Colonic mucosa (tissue), 4 donors: ENCODE measurements at places on chromosomes 11 and 22.

- no peak for DNase-seq
These were observed 2.4 kb upstream of the LGALS12 start for GRCh38 chr11:63503492-63503891.

DNA sequence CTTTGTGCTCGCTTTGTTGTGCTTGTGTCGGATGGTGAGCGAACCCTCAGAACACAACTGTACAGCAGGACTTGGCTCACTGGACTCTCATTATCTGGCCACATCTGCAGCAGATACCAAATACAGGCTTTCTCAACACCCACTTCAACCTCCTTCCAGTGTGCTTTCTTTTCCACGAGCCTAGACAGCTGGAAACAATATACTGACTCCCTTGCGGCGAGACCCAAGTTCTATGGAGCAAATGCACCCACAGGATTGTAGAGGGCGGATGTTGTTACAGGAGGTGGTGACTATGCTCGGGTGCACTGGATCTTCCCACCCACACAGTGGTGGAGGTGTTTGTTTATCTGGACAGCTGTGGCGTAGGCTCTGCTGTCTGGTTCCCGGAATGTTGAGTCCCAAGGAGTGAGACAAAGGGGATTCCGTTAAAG is 204.3 kb downstream of the TENM4 start:
- no peak for DNase-seq

DNA sequence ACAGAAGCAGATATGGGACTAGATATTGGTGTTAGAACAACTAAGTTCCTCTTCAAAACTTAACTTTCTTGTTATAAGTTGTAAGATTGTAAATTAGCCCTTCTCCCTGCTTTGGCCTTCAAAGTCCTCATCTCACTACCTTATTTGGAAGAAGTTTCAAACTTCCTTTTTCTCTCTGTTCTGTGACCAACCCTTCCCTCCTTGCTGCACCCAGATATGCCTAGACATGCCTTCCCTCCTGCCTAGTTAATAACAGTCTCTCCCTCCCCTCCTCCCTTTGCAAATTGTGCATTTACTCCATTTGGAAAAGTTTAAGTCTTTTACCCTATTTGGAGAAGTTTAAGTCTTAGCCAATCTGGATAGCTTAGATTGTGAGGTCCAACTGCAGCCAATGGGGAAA is 4.9 kb downstream of the OR52K2 start:
- DNase-seq = no peak

GRCh38 chr11:128515826-128516778 is 71.3 kb downstream of the ETS1 start:
- no peak for DNase-seq

DNA sequence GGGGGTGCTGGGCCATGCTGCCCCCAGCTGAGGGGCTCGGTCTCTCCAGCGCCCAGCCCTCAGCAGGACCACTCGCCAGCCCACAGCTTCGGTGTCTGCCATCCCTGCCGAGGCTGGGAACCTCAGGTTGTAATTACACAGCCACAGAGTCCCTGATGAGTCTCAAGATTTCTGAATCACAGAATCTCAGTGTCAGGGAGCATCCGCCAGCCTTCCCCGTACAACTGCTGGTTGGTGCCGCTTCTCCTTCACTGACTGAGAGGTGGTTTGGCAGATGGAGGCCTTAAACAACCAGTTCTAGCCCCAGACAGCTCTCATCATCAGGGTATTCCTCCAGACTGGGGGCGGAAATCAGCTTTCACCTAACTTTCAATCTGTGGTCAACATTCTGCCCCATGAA is 13.7 kb downstream of the PHF21B start:
- no peak for DNase-seq

DNA sequence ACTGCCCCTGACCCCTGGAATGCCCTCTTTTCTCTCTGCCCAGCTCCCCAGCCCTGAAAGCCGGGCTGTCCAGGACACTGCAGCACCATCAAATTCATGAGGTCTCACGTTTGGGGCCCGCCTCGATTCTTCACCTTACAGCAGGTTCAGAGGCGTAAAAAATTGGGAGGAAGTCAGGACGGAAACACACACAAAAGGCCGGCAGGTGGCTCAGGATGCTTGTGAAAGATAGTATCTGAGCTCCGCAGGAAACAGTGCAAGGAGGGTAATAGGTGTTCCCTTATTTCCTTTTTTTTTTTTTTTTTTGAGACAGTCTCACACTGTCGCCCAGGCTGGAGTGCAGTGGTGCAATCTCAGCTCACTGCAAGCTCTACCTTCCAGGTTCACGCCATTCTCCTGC is 4.1 kb downstream of the RFPL2 start:
- no peak for DNase-seq

GRCh38 chr11:134530636-134531326 is 118.7 kb upstream of the B3GAT1 start:
- DNase-seq = peak; percentile 4

GRCh38 chr11:43579171-43579918 is 101.2 kb upstream of the HSD17B12 start:
- DNase-seq = no peak

- no peak for DNase-seq
These were observed 9.3 kb upstream of the TYR start for GRCh38 chr11:89168396-89168795.

- no peak for DNase-seq
These were observed 19.4 kb downstream of the RCOR2 start for GRCh38 chr11:63897459-63898146.

DNA sequence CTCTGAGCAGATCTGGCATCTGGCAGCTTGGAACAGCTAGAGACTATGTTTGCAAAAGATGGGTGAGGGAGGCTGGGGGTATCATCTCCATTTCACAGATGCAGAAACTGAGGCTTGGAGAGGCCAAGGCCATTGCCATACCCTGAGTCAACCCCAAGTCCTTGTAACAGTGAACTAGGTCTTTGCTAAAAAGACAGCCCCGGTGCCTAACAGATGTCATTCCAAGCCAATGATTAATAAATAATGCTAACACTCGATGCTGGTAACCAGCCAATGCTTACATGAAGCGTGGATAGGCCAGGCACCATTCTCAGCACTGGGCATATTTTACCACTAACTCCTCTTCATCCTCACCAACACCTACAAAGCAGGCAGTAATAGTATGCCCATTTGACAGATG is 164.0 kb downstream of the MN1 start:
- no peak for DNase-seq

DNA sequence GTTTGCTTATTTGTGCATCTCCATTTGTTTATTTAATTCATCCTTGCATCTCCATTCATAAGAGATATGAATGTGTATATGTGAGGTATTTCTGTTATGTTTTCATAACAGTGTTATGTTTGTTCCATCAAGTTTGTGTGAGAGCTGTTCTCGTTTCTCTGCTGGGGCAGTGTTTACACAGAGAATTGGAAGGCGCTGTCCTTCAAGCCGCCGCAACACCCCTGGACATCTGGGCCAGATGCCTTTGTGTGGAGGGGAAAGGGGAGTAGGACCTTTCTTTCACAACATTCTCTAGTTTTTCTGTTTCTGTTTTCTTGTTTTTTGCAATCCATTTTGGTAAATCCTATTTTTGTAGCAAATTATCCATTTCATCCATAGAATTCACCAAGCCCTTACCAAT is 7.0 kb upstream of the TM7SF2 start:
- no peak for DNase-seq

DNA sequence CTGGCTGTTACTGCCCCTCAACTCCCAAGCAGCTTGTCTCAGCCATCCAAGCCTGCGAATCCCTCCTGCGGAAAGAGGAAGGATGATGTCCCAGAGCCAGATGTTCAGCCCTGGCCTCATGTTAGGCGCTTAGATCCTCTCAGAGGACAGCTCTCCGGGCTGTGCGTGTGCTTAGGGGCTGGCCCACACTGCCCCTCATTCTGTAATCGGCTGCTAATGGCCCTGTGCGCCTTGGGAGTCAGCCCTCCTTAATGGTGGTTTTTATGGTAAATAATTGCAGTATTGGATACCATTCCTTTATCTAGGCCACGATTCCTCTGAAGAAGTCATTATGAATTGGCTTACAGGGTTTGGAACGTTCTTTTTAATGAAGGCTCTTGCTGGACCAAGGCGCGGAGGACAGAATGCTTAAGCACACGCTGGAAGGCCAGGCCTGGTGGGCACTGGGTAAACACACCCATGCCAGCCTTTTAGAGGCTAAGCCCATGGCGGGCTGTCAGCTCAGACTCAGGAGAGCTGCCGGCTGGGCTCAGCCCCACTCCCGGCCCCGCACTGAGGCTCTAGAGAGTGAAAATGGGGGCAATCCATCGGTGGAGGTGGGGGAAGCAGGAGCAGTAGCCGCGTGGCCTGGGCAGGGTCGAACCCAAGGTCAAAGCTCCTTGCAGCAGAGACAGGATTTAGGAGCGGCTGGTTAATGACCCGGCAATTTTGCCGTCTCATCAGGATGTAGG is 1157.5 kb downstream of the BRD1 start:
- no peak for DNase-seq

GRCh38 chr22:24323233-24323632 is 52.6 kb downstream of the SPECC1L start:
- DNase-seq = no peak

DNA sequence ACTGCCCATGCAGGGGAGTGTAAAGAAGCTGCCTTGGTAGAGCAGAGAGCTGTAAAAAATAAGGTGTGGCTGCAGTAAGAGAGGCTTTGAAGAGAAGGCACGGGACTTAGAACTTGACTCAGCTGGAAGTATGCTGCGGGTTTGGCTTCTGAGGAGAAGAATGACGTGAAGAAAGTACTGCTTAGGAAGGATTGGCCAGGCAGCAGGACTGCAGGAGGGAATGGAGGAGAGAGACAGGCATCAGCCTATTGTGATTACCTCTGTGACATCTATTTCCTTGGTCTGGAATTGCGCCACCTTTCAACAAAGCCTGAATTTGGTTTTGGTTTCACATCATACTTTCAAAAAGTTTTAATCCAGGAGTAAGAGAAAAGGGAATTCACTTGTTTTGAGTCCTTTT is 22.5 kb downstream of the PRRG4 start:
- peak; percentile 58 for DNase-seq

DNA sequence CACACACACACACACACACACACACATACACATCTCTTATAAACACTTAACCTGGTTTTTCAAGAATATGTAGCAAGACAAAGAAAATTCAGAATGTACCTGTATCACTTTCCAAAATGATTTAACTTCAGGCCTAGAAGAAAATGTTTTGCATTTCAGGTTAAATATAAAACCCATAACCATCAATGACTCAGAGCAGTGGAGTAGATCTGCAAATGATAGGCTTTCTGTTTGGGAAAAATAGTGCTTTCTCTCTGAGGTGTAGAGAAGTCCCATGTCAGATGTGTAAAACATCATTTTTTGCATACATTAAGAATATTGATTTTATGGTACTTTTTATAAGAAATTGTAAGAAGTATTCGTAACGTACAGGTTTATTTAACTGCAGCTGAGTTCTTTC is 116.9 kb downstream of the STK33 start:
- no peak for DNase-seq

GRCh38 chr11:20089367-20089766 is 70.9 kb downstream of the DBX1 start:
- DNase-seq = no peak

GRCh38 chr11:15968461-15969130 is 387.8 kb downstream of the SOX6 start:
- DNase-seq = peak; percentile 20

GRCh38 chr11:32216749-32217148 is 125.9 kb downstream of the RCN1 start:
- no peak for DNase-seq

DNA sequence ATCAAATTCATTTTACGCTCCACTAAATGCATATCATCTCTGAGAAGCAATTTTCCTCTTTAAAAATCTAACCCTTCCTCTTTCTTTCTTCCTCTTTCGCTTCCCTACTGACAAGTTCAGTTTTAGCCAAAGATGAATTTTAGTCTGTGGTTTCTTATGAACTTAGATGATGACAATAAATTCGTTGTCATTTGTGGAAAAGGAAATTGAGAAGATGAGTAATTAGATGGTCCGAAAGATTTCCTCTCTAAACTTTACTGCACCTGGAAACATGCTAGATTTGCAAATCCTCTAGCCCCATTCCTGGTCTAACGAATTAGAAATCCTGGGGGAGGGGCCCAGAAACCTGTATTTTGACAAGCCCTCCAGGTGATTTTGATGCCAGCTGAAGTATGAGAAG is 855.4 kb upstream of the CHORDC1 start:
- no peak for DNase-seq

GRCh38 chr22:26970809-26971394 is 313.5 kb downstream of the MIAT start:
- DNase-seq = no peak

- DNase-seq = no peak
These were observed 14.2 kb upstream of the MMP1 start for GRCh38 chr11:102812188-102812587.

GRCh38 chr22:26806445-26807175 is 149.2 kb downstream of the MIAT start:
- DNase-seq = no peak

DNA sequence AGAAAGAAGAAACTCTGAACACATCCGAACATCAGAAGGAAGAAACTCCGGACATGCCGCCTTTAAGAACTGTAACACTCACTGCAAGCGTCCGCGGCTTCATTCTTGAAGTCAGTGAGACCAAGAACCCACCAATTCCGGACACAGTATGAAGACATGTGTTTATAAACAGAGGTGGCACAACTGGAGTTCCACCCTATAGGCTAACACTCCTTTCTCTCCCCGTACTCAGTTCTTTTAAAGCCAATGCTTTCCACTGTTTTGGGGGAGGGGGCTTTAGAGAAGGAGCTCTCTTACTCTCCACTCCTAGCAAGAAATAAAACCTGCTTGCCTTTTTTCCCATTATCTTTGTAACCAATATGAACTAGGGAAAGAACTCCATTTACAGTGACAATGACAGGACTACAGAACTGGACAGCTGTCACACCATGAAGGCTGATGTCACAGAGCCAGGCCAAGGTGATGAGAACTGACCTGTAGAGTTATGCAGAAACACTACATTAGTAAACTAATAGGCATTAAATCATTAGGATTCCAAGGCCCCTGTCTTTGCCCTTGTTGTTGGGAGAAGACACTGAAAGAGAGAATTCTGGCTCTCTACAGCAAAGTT is 733 bp downstream of the TRIM5 start:
- no peak for DNase-seq

GRCh38 chr11:123892031-123892430 is 6.6 kb upstream of the TMEM225 start:
- DNase-seq = no peak

- DNase-seq = no peak
These were observed 60.2 kb upstream of the CHRM4 start for GRCh38 chr11:46451759-46452158.

- peak; percentile 28 for DNase-seq
These were observed 94.3 kb downstream of the FEZ1 start for GRCh38 chr11:125401746-125402145.

DNA sequence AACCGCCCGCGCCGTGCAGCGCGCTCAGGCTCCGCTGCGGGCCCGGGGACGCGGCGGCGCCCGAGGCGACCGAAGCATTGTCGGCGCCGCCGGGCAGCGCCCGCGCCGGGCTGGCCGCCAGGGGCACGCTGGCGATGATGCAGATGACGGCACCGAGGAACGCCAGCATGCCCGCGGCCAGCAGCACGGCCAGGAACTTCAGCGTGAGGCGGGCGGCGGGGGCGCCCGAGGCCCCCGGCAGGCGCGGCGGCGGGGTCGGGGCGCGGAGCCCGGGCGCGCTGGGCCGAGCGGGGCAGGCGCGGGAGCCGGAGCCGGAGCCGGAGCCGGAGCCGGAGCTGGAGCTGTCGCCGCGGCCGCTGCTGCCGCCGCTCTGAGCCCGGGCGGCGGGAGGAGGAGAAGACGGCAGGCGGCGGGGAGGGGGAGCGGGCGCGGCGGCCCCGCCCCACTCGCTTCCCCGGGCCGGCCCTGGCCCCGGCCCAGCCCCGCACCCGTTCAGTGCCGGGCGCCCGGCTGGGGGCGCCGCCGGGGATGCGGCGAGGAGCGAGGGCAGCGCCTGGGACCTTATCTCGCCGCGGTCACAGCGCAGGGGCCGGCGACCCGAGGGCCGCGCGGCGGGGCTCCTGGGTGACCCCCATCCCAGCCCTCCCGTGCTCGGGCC is at the start of gene NPTXR:
Gene NPTXR (minus strand): TSS at position 372 of the 658 bp plus-strand sequence.
- no peak for DNase-seq
